ENCODE measurements at places on chromosomes 13 and 19. TPM values are rescaled to one million over a fixed set of nuclear protein-coding genes. Genes with fewer than 3 reads are reported as not detected.

JAK3 gene
- total RNA-seq, result 1.4 TPM

LILRA6 gene
- total RNA-seq, result 0.90 TPM

KRTDAP gene
- not detected for total RNA-seq

CCDC8 gene
- total RNA-seq, result 12.1 TPM

ZNF813 gene
- total RNA-seq, result 4.6 TPM

CALR3 gene
- total RNA-seq, result not detected

SLC5A5 gene
- 0.16 TPM for total RNA-seq

F10 gene
- 3.6 TPM for total RNA-seq

PROZ gene
- total RNA-seq, result not detected

RUBCNL gene
- 3.2 TPM for total RNA-seq

NXNL1 gene
- total RNA-seq, result not detected

NRTN gene
- 11.2 TPM for total RNA-seq

WDR87 gene
- total RNA-seq, result not detected

FCAR gene
- total RNA-seq, result not detected

TEX101 gene
- total RNA-seq, result not detected

MISP gene
- 0.63 TPM for total RNA-seq

PNMA8A gene
- 4.9 TPM for total RNA-seq

KEAP1 gene
- 36.4 TPM for total RNA-seq

DGKH gene
- 3.1 TPM for total RNA-seq

FAM216B gene
- total RNA-seq, result 0.06 TPM

FPR3 gene
- total RNA-seq, result 2.2 TPM

KL gene
- total RNA-seq, result 0.28 TPM

KASH5 gene
- 1.3 TPM for total RNA-seq

CYP4F11 gene
- 2.5 TPM for total RNA-seq

PCDH20 gene
- 0.59 TPM for total RNA-seq

SKA3 gene
- 1.2 TPM for total RNA-seq

CCDC9 gene
- total RNA-seq, result 37.3 TPM

TNNT1 gene
- 0.54 TPM for total RNA-seq

FUT3 gene
- 4.9 TPM for total RNA-seq

NHLRC3 gene
- 11.3 TPM for total RNA-seq

ZGLP1 gene
- 1.7 TPM for total RNA-seq

PLIN5 gene
- 36.9 TPM for total RNA-seq

PPP1R15A gene
- 12.6 TPM for total RNA-seq

ZNF490 gene
- 7.0 TPM for total RNA-seq

S1PR4 gene
- total RNA-seq, result not detected

FUT1 gene
- 6.5 TPM for total RNA-seq

NMRK2 gene
- total RNA-seq, result not detected

SIGLEC5 gene
- not detected for total RNA-seq

NCAN gene
- total RNA-seq, result 0.04 TPM

MIA gene
- 0.79 TPM for total RNA-seq

RGS9BP gene
- total RNA-seq, result not detected

RCBTB2 gene
- total RNA-seq, result 8.8 TPM

ICAM5 gene
- 0.22 TPM for total RNA-seq

SERPINE3 gene
- total RNA-seq, result not detected

PLIN4 gene
- total RNA-seq, result 3.2 TPM

CABP5 gene
- not detected for total RNA-seq

ZNF100 gene
- 6.2 TPM for total RNA-seq
